Renal pelvis (tissue), 12 donors: ENCODE measurements at places on chromosomes 5 and 9. TPM values are rescaled to one million over a fixed set of nuclear protein-coding genes. Genes with fewer than 3 reads are reported as not detected.

IL3 gene
- not detected for polyA plus RNA-seq

GRCh38 chr9:82488313-82489200 is 500.0 kb downstream of the SPATA31D1 start:
- peak; percentile 87 for DNase-seq

DNA sequence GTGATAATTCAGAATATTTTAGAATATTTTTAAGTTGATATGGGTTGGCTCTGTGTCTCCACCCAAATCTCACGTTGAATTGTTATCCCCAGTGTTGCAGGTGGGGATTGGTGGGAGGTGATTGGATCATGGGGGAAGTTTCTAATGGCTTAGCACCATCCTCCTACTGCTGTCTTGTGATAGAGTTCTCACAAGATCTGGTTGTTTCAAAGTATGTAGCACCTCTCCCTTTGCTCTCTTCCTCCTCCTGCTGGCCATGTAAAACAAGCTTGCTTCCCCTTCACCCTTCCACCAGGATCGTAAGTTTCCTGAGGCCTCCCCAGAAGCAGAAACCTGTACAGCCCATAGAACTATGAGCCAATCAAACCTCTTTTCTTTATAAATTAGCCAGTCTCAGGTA is 214.6 kb upstream of the C9orf72 start:
- no peak for DNase-seq

GRCh38 chr5:113283558-113283957 is 151.2 kb downstream of the TSSK1B start:
- DNase-seq: no peak

- DNase-seq: no peak
Measured at GRCh38 chr5:66903709-66904108, 292.9 kb downstream of the CD180 start.

PTTG1 gene
- polyA plus RNA-seq: 76.3 TPM

PCDHA12 gene
- polyA plus RNA-seq: 0.14 TPM

DNA sequence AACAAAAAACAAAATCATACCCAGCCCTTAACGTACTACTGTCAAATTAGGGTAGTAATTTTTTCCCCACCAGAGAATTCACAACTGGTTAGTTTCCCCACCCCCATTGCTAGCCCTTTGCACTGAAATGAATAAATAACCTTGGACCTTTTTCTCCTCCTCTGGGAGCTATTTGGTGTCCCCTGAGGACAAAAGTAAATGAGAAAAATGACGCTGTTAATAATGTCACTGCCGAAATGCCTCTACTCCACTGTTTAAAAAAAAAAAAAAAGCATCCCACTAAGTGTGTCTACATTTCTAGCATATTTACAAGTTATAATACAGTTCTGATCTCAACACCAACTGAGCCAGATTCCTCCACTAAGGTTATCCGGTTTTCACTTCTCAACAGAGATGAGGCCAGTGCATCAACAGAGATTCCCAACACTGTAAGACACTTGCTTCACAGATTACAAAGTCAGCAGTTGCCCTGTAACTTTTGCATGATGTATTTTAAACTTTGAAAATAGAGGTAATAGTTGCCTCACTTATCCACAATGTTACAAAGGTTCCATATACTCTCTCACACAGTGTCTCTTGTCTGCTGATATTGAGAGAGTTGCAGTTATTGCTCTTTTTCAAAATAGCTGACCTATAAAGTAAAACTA is 5.1 kb upstream of the NFIB start:
- DNase-seq: no peak

DNA sequence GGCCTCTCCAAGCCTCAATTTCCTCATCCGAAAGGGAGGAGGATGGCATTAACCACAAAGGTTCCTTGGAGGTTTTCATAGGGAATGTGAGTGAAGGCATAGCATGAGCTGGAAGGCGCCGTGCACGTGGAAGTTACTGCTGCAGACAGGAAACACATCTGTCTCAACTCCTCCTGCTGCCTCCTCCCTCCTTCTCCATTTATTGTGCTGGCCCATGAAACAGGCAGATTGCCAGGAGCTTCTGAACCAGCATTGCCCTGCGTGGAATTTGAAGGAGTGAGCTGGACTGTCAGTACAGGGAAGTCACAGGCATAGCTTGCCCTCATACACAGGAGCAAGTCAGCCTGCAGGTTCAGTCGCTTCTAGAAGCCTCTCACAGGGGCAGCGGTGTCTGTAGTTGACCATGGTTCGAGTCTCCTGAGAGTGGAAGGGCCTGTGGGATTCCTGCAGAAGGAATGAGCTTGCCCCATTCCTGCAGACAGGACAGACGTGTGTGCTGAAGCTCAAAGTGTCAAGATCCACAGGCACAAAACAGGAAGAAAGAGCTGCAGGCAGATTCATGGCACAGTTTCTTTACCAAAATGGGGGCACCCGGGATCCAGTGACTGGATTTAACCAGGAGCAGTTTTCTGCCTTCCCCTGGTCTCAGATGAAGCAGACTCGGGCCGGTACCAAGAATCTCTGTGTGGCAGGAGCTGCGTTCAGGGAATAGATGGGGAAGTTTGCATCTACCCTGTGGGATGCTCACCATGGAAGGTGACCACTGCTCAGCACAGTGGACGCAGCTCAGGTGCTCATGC is 48.7 kb upstream of the CTSL start:
- no peak for DNase-seq

- DNase-seq: no peak
Measured at GRCh38 chr5:927172-928015, 34.7 kb downstream of the TRIP13 start.

DNA sequence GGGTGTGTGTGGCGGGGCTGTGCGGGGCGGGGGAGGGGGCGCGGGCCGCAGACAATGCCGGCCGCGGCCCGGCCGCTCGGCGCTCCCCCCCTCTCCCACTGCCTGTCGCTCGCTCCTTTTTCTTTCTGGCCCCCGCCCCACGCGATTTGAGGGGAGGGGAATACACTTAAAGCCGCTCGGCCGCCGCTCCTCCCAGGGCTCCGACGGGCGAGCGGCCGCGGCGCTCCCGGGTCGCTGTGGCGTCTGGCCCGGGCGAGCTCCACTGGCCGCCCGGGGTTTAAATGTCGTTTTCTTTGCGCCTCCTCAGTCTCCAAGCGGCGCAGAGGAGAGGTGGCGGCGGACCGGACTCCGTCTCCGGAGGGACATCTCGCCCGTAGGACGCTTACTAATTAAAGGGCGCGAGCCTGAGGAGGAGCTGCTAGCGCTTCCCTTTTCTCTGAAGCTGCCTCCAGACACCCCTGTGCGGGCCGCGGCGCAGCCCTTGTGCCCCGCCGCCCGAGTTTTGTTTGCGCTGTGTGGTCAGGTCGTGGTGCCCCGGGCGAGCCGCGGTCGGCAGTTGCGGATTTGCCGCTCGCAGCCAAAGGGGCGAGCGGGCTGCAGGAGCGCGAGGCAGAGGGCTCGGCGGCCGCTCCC is 1.4 kb downstream of the ZSWIM6 start:
- peak; percentile 53 for DNase-seq
